ENCODE measurements at places on chromosomes 11 and 22. TPM values are rescaled to one million over a fixed set of nuclear protein-coding genes. Genes with fewer than 3 reads are reported as not detected.

Gene RASGRP2
- not detected for total RNA-seq

Gene PGM2L1
- 4.6 TPM for total RNA-seq

DNA sequence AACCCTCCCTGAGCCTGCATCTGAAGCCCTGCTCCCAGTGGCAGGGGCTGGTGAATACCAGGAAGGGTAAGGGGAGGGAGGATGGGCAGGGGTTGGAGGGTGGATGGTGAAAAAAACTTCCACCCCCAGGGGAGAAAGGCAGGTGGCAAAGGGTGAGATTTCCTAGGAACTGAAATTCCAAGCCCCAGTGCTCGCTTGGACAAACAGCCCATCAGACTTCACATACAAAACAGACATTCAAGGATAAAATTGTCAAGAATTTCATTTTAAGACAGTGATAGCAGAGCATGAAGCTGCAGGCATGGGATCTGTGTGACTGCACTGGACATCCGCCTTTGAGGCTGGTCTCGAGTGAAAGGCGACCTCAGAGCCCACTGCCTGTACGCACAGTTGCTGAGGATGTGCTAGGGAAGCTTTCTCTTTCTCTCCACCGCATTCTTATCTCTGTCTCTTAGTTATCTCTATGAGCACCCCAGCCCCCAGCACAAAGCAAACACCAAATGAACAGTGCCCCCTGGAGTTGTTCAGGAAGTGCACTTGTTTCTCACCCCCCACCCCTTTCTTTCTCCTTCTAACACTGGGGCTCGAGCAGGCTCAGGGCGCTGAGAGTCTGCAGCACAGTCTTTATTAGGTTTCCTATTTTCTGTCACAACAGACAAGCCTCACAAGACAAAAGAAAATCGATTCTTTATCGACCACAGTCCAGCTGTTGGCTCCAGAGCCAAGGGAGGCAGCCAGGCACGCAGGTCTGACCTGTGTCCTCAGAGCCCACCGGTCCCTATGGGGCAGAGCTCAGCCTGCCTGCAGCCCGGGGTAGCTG lies 237.3 kb upstream of the NCAM1 start:
- DNase-seq, result no peak

GRCh38 chr11:66885950-66886440 lies 29.1 kb downstream of the LRFN4 start:
- no peak for DNase-seq

DNA sequence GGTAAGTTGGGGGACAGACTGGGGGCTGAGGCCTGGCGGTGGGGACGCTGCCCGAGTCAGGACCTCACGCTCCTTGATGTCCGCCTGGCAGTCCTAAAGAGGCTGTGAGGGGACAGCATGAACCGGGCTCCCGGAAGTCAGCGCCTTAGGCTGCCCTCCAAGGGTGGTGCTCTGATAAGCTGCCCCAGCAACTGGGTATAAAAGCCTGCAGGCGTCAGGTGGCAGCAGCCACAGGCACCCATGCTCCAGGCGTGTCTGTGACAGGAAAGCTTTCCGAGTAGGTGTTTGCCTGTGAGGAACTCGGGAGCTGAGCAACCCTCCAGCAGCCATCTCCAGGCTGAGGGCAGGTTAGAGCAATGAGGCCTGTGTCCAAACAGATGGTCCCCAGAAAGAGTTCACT lies 53.0 kb downstream of the ST3GAL4 start:
- no peak for DNase-seq

DNA sequence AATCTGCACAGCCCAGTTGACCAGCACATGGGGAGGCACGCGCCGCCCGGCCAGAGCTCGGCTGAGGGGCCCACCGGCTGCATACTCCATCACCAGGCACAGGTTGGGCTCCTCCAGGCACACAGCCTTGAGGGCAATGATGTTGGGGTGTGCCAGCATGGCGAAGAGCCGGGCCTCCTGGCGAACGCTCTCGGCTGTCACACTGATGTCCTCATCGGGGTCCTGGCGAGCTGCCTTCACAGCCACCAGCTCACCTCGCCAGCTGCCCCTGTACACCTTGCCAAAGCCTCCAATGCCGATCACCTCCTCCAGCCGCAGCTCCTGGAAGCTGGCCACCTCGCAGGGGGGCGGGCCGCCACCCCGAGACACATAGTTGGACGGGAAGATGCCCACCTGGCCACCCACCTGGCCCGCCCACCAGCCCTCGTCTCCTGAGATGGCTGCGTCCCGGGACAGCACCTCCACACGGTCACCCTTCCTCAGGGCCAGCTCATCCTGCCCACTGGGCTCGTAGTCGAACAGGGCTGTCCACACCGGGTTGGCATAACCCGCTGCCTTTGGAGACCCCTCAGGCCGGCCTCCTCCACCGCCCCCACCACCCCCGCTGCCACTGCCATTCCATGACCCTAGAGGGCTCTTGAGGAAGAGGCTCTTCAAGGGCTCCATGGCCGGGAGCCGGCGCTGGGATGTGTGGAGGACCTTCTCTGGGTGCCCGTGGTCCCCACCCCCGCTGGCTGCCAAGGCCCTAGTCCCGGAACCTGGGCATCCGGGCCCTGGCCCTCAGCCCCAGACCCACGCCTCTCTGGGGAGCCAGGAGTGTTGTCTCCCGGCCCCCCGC lies 711 bp downstream of the MAP3K11 start:
- peak; percentile 52 for DNase-seq

DNA sequence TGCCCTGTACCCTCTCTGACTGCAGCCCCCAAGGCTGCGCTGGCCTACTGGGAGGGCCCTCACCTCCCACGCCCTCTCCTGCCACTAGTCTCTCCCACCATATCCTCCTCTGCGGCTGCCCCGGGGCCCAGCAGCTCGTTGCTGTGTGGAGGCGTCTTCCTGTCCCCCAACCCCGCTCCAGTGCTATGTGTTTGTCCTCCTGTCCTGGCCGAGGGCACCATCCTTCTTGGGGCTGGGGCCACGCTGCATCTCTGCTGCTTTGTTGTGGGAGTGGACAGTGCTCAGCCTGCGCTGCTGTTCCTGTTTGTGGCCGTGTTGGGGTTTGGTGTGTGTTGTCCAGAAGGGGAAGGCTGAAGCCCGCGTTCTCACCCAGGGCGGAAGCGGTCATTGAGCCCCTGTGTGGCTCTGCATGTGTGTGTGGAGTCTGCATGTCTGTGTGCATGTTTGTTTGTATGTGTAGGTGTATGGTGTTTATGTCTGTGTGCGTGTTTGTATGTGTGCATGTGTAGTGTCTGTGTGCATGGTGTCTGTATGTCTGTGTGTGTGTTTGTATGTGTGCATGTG lies 15.7 kb downstream of the TPCN2 start:
- DNase-seq, result no peak

- DNase-seq, result peak; percentile 74
These were observed 15.9 kb downstream of the PDGFD start for GRCh38 chr11:104148074-104148473.

GRCh38 chr11:1608363-1608762 lies at the start of gene KRTAP5-3:
Gene KRTAP5-3 (minus strand): TSS chr11:1608463. CDS start chr11:1608385, 78 bp downstream.
- no peak for DNase-seq

GRCh38 chr11:118175031-118175992 lies 1.1 kb downstream of the SCN2B start:
- DNase-seq, result peak; percentile 47

DNA sequence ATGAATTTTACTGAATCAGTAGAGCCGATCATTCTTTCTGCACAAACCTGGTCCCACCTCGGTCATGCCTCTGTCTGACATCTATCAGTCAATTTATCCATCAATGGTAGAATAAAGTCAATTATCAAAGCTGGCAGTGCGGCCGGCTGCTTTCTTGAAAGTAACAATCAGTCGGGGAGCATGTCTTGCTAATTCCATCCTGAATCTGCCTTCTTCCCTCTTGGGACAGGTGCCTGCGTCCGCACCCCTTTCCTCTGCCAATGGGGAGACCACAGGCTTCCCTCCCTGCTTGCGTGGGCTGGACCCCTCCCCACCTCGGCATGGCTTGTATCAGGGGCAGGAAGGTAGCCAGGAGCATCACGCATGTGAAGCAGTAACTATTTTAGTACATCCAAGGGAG lies 962.9 kb downstream of the BRD1 start:
- DNase-seq, result no peak

DNA sequence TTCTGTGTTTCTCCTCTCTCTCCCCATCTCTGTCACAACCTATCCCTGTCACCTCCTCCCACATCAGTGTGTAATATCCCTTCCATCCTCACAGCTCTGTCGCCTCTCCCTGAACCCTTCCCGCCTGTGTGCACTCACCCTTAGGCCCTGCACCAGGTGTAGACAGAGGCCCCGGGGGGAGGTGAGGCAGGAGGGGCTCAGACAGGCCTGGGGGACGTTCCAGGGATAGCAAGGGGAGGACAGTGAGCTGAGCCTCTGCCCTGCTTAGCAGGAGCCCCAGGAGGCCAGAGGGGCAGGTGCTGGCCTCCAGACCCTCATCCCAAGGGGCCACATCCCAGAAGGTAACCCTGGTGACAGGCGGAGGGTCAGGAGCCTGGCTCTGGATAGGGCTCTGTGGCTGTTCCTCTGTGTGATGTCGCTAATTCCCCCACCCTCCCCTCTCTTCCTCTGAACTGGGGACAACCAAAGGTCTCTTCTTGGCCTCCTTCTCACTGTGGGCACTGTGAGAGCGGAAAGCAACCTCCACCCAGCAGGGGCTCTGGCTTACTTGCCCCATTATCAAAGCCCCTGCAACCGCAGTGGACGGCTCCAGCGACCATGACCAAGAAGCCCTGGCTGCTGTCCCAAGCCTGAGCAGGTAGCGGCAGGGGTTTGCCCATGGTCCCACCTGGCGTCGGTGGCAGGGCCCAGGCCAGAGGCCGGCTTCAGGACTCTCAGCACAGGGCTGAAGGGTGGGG lies 35.7 kb downstream of the KCNJ4 start:
- no peak for DNase-seq

All from GM23248 (cell line).